ENCODE measurements at places on chromosomes 3 and 15.

GRCh38 chr15:70259028-70259424 is 161.3 kb upstream of the TLE3 start:
- no peak for DNase-seq

GRCh38 chr3:167913219-167913835 is 177.8 kb downstream of the SERPINI1 start:
- DNase-seq: no peak

DNA sequence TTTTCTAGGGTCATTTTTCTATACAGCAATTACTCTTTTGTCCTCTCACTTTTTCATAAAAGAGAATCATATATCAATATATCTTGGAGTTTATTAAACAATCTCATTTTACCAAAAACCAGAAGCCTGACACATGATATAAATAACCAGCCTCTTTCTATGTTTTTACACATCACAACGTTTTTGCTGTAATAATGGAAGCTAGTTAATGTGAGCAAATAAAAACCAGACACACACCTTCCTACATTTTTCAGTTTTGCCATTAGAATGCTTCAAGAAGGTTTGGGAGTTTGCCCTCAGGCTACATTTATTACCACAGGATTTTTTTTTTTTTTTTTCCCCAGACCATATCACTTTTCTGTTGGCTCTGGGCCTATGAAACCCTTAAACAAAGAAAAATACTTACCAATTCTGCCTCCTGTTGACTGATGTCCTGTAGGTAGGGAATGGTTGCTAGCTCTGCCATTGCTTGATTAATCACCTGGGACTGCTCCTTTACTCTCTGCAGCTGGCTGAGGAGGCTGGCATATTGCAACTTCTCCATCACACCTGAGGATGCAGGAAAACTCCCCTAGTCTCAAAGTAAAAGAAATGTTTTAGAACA is 165.5 kb downstream of the ECT2 start:
- no peak for DNase-seq

DNA sequence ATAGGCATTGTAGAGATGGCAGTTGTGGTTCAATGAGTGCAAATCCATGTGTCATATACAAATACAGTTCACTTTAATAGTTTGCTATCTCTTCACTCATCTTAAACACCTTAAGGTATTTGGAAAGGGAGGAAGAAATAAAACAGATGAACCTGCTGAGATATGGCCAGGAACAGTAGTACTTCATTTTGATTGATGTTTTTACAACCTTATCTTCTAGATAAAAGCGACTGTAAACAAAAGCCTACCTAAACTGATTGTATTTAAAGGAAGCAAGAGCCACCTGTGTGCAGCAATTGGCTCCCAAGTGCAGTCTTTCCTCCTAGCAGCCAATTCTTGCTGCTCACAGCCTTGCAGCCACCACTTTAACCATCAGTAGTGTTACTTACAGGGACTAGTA is 217.7 kb downstream of the CDIN1 start:
- no peak for DNase-seq

- DNase-seq: no peak
These were observed 35.9 kb upstream of the MYH15 start for GRCh38 chr3:108546247-108546646.

DNA sequence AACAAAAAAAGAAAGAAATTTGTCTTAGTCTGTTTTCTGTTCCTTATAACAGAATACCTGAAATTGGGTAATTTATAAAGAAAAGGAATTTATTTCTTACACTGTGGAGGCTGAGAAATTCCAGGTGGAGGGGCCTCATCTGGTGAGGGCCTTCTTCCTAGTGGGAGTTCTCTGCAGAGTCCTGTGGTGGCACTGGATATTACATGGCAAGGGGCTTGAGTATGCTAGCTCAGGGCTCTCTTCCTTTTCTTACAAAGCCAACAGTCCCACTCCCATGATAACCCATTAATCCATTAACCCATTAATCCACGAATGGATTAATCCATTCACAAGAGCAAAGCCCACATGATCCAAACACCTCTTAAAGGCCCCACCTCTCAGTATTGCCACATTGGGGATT is 2.9 kb upstream of the SATB1 start:
- no peak for DNase-seq

- DNase-seq: no peak
These were observed 10.8 kb downstream of the PLD1 start for GRCh38 chr3:171799501-171799900.

DNA sequence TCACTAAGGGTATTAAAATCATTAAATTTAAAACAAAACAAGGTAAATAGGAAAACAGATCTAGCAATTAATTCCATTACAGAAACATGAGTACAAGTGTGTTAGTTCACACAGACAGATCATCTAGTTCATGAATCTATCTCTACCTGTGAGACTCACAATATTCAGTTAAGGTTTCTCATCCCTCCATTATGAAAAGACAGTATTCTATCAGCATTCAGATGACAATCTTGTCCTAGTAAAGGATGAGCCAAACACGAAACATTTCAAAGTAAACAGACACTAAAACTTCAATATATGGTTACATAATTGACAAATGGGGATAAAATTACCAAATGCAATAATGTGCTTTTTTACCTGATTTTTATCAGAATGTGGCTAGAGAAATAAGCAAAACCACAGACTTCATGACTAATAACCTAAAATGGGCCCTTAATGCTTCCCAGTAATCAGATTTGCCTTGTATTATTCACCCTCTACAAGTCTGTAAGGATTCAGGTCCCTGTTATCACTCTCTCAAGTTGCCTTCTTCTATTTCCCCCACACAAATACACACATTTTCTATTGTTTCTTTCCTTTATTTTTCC is 126.8 kb downstream of the DLG1 start:
- DNase-seq: no peak

GRCh38 chr3:97948351-97949109 is 23.7 kb downstream of the RIOX2 start:
- no peak for DNase-seq

DNA sequence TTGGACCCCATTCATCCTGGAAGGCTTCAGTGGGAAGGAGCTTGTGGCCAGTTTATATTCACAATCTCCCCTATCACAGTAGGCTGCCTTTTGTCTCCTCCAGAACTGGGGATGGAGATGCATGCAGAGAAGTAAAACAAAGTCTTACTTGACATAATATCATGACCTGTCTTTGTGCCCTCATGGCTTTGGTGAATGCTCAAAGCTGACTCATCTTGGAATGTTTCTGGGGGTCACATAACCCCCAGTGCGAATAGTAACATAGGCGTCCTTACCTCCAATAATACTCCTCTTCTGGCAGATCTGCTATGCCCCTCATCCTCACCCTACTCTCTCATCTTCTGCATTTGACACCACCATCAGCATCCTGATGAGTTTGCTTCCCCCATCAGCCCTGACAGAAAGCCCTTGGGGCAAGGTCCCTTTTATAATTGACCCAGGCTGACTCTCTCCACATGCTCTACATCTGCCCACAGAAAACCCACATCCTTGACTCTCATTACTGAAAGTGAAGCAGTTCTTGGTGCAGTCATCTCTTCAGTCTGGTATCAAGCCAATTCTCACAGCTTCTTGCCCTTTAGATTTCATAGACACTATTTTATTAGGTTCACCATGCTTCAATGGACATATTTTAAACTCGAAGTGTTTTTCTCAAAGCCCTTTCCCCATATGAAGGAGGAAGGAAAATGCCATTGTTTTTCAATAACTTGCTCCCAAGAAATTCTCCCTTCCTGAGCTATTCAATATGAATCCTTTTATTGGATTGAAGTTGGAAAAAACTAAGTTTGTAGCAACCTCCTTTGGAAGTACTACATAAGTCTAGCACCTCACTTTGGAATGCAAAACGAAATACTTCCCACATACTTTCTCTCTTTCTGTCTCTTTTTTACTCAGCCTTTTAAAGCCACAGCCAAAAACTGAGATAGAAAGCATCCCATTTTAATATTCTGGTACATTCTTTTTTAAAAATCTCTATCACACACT is 36.6 kb downstream of the OSTN start:
- peak; percentile 75 for DNase-seq

- no peak for DNase-seq
These were observed 66.8 kb upstream of the BLM start for GRCh38 chr15:90650117-90650955.

GRCh38 chr3:145967043-145967442 is 193.9 kb downstream of the PLOD2 start:
- DNase-seq: no peak

DNA sequence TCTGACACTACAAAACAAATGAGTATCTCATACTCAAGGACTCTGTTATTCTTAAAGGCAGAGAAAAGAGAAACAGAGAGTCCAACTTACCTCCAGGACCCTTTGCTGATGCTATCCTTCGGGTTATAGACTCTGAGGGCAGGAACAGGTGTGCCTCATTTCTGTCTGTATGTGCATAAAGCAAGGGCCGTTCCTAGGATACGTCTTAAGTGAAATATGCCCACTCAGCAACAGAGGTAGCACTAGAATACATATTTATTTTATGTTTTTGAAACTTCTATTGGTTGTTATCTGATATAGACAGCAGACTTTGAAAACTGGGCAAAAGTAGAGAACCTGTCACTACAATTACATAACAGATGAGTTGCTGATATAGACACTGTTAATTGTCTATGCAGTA is 89.3 kb upstream of the CPNE4 start:
- DNase-seq: no peak

DNA sequence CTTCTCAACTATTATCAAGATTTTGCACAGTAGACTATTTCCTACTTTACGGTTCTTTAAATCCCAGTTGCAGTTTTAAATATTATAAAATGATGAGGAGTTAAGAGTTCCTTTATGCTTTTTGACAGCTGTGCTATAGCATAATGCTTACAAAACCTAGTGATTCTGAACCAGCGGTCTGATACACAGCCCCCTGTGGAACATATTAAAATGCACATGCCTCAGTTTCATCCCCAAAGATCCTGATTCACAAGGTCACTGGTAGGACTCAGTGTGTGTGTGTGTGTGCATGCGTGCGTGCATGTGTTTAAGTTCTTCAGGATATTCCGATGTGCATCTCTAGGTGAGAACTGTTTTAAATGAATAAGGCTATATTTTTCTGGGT is 330.1 kb upstream of the TPM1 start:
- DNase-seq: no peak

- DNase-seq: no peak
These were observed 147.3 kb upstream of the TLE3 start for GRCh38 chr15:70244978-70245542.

GRCh38 chr3:120791913-120792312 is 49.4 kb downstream of the GTF2E1 start:
- DNase-seq: no peak

DNA sequence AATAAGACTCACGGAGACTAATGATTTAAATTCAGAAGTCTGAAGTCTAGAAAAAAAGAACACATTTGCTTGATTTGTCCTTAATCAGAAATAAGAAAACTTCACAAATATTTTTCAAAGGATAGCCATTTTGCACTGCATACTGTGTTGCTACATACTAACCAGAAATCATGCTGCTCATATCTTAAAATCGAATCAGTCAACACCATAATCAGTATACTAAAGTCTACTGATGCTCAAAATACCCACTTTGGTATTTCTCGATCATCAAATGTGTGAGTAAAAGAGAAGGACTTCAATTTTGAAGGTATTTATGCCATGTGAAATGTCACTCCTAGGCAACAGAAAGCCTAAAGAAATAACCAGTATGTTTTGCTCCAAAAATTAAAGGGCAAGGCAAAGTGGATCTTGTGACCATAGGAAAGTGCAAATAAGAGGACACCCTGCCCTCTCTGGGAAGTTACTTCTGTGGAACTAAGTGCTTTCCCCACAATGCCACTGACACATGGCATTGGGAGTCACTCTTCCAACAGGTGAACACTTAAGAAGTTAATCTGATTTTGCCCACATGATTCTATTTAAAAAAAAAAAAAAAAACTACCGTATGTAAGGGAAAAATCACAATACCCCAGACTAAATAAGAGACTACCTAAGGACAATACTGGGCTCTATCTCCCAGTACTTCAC is 2.7 kb downstream of the LRIG1 start:
- no peak for DNase-seq

- DNase-seq: no peak
These were observed 29.5 kb downstream of the KLHL24 start for GRCh38 chr3:183664913-183665381.

DNA sequence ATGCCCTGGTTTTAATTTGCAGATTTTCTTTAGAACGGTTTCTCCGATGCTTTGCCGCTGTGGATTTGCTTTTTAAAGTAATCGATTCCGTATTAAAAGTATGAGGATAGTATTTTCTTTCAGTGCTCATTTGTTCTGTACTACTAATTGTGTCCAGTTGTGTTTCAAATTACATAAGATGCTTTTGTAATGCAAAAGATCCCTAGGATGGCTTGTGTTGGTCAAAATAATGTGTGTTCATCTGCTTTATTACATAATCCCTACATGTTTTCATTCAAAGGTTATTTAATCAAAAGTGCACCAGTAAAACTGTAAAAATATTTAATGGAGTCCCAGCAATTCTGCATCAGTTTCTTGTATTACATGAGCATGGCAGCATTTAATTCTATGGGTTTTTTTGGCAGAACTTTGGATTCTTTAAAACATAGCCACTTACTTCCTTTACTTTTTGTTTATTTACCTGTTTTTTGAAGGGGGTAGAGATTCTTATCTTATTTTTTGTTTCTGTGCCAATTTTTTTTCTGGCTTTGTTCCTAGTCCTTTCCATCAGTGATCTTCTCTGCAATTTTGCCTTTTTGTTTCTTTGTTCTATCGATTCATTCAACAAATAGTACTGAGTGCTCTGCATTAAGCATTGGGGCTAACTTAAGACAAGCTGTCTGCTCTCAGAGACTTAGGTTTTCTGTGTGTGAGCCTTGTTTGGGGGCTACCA is 352.8 kb downstream of the LRTM1 start:
- DNase-seq: no peak

- no peak for DNase-seq
These were observed 34.1 kb upstream of the ABI3BP start for GRCh38 chr3:101027286-101027685.

GRCh38 chr3:41267975-41268640 is 68.8 kb downstream of the CTNNB1 start:
- no peak for DNase-seq

GRCh38 chr15:39597751-39598185 is 16.9 kb downstream of the THBS1 start:
- no peak for DNase-seq

- DNase-seq: no peak
These were observed 27.6 kb downstream of the CMC1 start for GRCh38 chr3:28268989-28269388.

GRCh38 chr15:25385986-25386385 is 52.8 kb downstream of the UBE3A start:
- DNase-seq: no peak

DNA sequence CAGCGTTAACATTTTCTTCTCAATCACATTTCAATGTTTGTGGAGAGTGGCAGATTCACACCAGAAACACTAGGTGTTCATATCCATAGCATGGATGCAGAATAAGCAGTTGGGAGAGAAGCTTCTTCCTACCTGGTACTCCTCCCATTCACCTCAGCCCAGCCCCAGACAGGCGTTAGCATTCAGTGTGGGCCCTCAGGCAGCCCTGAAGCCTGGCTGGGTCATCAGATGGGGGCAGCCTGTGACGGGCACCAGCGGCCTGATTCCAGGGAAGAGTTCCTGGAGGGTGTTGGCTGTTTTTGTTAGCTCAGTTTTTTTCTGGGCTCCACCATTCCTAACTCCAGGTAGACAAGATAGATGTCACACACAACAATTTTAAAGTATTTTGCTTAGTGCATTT is 31.1 kb downstream of the APH1B start:
- no peak for DNase-seq
